ENCODE measurements at places on chromosomes 6 and 20. TPM values are rescaled to one million over a fixed set of nuclear protein-coding genes. Genes with fewer than 3 reads are reported as not detected.

- no peak for ATAC-seq
Measured at GRCh38 chr20:60840971-60841370, 411.1 kb upstream of the CDH4 start.

The KIAA0408 gene
- total RNA-seq: 1.2 TPM

GRCh38 chr6:109282756-109283155, 99.5 kb downstream of the CD164 start:
- no peak for ATAC-seq

DNA sequence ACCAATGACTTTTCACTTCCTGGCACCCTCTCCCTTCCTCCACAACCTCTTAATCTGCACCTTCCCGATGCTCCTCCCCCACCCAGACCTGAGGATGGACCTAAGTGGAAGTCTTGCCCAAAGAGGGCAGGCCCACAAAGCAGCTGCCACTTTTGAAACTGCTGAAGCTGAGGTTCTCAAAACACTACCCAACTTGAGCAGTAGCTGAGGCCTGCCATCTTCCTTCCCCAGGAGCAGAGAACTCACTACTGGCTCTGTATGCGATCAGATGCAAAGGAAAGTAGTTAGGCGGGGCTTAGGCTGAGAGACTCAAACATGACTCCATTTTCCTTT, 1.5 kb downstream of the HM13 start:
- no peak for ATAC-seq

DNA sequence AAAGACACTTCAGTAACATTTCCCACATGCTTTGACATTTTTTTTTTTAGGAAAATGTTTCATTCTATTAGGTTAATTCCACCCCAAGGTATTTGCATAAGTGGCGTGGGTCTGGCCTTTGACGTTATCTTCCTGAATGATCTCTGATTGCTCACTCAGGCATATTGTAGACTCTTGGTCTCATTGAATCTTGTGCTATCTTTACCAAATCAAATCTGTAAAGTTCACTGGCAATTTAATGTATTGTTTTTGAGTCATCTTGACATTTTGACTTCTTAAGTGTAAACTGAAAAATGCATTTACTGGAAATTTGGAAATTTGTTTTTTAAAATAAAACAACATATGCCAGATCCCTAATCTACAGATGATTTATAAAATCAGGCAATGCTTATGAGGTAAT, 16.0 kb upstream of the VIP start:
- ATAC-seq: no peak

The GPANK1 gene
- total RNA-seq: 17.8 TPM

GRCh38 chr6:129369737-129370136, 340.2 kb downstream of the ARHGAP18 start:
- ATAC-seq: no peak

- peak; percentile 99 for ATAC-seq
Measured at GRCh38 chr6:50952092-50952907, 133.6 kb downstream of the TFAP2B start.

The ASIP gene
- 0.97 TPM for total RNA-seq

The CEP57L1 gene
- 12.0 TPM for total RNA-seq
